Caki2 (cell line): ENCODE measurements at places on chromosomes 1 and 21. TPM values are rescaled to one million over a fixed set of nuclear protein-coding genes. Genes with fewer than 3 reads are reported as not detected.
A peak's percentile ranks its signal among the peaks of the same experiment; 100 is the strongest.

DNA sequence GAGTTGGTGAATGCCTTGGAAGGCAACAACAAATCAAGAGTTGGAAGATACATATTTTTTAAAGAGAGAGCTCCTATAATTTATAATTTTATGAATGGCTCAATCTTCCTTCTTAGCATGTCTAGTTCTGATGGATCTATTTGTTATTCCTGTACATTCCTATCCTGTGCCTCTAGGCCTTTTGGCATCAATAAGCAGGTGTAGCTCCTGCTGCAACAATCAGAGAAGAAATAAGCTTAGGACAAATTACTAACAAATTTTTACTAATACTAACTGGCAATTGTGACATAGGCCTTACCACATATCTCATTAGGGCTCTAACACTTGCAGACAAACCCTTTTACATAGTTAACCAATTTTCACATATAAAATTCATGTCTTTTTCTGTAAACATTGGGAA is 682.0 kb downstream of the LTN1 start:
- DNase-seq: no peak

DNA sequence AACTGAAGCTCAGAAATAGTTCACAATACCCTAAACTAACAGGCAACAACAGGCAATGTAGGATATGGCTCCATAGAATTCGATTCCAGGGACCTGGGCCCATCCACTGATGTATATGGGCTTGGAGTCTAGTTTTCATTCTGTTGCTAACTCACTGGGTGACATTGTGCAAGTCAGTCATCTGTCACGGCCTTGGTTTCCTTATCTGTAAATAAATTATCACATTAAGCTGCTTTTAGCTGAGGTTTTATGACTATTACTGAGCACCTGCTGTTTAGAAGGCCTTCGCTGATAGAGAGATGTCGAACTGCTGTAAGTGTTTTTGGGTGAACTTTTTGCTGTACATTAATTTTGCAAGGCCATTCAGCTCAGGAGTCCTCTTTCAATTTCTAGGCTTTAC is 22.9 kb upstream of the ERO1B start:
- DNase-seq: no peak

The DOP1B gene
- total RNA-seq: 21.6 and 24.9 TPM in 2 replicates

- no peak for DNase-seq
These were observed 16.1 kb downstream of the TNFRSF8 start for GRCh38 chr1:12078938-12079861.

GRCh38 chr1:248631354-248632008 is 3.4 kb downstream of the OR2T11 start:
- DNase-seq: no peak

DNA sequence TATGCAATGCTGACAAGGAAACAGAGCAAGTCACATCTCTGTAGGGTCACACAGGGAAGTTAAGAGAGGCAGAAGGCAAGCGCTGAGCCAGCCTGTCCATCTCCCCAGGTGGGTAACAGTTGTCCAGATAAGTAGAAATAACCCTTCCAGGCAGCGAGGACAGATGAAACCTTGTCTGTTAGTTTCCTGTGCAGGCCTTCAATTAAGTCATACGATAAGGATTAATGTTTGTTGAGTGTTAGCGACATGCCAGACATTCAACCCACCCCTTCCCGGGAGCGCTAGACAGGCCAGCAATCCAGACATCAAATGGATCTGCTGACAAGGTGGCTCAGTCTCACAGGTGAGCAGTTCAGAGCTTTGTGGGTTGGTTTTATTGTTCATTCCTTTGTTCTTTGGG is 221.5 kb upstream of the FMN2 start:
- no peak for DNase-seq

- DNase-seq: peak; percentile 47
These were observed at the start of gene GLUL for GRCh38 chr1:182391362-182392049. Gene GLUL (minus strand): TSS chr1:182391790. CDS start chr1:182388737, 3,053 bp downstream.

- no peak for DNase-seq
These were observed 104.9 kb upstream of the PTGFR start for GRCh38 chr1:78385744-78386462.

DNA sequence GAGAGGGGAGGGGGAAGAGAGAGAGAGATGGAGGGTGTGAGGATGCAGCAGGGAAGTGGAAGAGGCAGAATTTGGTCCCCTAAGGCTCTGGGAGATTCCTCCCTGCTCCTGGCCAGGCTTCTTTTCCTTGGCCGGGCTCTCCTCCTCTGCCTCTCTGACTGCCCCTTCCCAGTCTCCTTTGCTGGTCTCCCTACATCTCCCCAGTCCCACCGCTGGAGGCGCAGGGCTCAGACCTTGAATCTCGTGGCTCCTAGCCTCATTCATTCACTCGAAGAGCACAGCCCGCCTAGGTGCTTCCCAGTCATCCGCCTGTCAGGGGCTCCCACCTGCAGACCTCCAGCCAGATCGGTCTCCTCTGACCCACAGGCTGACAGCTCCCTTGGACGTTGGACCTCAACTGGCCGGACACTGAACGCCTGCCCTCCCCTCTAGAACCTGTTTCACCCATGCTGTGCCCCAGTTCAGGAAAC is 76.5 kb downstream of the VWA5B1 start:
- peak; percentile 21 for DNase-seq
